Muscle of back (tissue), 13 donors: ENCODE measurements at places on chromosomes 2 and 18.

DNA sequence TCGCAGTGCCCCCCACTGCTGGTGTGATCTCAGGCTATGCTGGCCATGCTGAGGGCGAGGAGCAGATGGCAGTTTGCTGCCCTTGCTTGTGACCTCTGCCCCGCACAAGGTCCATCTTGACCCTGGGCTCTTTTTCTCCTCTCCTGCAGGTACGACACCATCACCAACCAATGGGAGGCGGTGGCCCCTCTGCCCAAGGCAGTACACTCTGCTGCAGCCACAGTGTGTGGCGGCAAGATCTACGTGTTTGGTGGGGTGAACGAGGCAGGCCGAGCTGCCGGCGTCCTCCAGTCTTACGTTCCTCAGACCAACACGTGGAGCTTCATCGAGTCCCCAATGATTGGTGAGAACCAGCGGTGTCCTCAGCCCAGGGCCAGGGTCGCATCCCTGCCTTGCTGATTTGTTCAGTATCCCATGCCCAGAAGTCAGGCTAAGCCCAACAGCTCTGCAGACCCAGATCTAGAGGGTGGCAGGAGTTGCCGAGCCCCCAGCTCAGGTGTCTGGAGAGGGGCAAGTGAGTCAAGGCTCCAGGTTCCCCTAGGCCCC, 223.8 kb downstream of the ATAD2B start:
- no peak for DNase-seq

GRCh38 chr18:22667156-22667555, 249.4 kb upstream of the CTAGE1 start:
- DNase-seq: no peak

DNA sequence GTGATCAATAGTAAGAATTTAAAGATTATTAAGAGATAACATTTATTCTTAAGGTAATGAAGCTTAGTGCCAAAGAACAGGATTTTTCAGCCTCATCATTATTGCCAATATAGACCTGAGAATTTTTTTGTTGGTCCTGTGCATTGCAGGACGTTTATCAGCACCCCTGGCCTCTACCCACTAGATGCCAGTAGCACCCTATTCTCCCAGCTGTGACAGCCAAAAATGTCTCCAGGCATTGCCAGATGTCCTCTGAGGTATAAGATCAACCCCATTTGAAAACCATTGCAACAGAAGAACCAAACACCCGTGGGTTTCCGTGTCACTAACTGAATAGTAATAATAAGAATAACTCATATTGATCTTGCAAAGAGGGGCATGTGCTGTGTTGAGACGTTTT, 700.0 kb upstream of the SOX11 start:
- DNase-seq: no peak

DNA sequence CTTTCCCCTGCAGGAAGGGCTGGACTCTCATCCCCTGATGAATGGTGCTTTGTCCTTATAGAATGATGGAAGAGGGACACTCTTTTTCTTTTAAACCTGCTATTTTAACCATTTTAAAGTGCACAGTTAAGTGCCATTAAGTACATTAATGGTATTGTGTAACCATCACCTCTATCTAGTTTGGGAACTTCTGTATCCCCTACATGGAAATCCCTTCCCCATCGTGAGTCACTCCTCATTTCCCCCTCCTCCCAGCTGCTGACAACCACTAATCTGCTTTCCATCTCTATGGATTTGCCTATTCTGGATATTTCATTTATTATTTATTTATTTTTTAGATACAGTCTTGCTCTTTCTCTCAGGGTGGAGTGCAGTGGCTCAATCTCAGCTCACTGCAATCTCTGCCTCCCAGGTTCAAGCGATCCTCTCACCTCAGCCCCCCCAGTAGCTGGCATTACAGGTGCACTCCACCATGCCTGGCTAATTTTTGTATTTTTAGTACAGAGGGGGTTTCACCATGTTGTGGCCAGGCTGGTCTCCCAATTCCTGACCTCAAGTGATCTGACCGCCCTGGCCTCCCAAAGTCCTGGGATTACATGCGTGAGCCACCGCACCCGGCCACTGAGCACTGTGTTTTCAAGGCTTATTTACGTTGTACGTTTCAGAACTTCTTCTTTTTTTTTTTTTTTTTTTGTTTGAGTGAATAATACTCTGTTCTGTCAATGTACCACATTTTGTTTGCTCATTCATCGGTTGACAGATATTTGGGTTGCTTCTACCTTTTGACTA, 15.8 kb downstream of the DGKD start:
- no peak for DNase-seq

- no peak for DNase-seq
Observed at GRCh38 chr2:3493615-3494007, 25.7 kb downstream of the ADI1 start.

DNA sequence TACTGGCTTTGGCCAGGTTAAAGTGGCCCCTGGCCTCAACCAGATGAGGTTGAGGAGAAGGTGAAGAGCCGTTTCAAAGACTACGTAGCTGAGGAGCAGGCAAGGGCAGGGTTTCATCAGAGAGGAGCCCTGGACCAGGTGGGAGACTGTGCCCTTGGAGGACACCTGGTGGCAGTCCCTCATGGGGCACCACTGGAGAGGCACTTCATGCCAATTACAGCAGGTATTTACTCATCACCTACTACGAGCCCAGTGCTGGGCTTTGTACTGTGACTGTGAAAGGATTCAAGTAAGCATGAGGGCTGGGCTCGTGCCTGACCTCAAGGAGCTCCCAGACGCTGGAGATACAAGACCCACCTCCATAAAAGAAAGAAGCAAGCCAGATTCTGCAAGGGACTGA, 37.6 kb downstream of the SMAD7 start:
- no peak for DNase-seq

GRCh38 chr2:73979686-73980085, 5.0 kb upstream of the TET3 start:
- DNase-seq: no peak

DNA sequence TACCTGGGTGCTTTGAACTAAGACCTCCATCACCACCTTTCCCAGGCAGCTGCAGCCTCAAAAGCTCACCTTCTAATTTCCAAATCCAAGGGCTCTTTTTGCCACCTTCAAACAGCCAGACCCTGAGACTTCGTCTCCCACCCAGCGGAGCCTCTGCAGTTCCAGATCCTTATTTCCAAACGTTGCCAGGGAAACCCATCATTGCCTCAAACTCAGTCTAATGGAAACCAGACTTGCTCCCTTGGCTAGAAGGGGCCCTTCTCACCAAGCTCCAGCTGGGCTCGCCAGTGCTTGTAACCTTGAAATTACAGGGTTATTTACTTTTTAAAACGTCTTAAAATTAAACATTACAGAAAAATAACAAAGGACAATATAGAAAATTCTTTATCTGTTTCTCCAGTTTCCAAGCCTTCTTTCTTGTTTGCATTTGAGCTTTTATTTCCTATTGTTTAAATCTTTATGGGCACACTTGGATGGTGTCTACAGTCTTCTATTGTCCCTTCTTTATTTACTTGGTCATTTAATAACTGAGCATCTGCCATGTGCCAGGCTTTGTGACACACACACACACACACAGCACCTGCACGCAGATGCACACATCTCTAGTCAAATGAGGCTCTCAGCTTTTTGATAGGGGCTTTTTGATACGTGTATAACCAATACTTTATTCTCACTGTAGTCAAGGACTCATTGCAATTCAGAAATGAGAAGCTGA, 36.1 kb downstream of the TRPM8 start:
- no peak for DNase-seq

- DNase-seq: no peak
Observed at GRCh38 chr2:88556026-88556425, 71.2 kb downstream of the EIF2AK3 start.

DNA sequence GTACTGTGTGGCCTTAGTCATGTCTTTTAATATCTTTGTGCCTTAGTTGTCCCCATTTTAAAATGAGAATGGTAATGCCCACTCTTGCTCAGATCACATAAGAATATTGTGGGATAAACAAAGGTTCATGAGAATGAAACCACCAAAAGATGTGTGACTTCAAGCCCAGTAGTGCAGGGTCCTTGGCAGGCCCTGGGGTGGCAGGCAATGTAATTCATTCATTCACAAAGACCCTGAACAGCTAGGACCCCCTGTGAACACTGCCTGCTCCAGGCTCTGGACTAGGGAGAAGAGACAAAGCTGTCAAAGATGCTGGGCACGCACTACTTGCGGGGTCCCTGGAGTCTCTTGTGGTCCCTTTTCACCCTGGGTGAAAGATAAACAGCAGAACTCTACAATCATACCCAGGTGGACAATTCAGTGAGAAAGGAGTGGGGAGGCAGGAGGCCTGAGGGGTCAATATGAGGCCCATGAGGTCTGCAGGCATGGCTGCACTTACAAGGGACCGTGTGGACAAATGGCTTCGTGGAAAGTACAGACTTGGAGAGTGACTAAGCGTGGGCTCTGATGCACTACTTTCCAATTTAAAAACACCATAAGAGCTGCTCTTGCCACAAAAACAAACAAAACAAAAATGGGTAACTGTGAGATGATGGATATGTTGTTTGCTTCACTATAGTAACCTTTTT, 136.1 kb downstream of the SMAD7 start:
- no peak for DNase-seq

DNA sequence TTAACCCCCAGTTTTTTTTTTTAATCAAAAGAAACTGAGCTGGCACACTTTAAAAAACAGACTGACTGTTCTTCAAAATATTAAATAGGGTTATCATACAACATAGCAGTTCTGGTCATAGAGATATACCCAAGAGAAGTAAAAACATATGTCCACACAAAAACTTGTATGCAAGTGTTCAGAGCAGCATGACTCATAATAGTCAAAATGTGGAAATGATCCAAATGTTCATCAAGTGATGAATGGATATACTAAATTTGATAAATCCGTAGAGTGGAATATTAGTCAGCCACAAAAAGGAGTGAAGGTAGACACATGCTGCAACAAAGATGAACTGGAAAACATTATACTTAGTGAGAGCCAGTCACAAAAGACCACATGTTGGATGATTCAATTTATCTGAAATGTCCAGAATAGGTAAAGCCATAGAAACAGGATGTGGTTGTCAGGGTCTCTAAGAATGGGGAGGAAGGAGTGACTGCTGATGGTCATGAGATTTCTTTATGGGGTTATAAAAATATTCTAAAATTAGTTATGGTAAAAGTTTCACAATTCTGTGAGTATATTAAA, 5.1 kb downstream of the SMIM21 start:
- no peak for DNase-seq

- no peak for DNase-seq
Observed at GRCh38 chr2:37464067-37464466, 119.6 kb downstream of the QPCT start.

DNA sequence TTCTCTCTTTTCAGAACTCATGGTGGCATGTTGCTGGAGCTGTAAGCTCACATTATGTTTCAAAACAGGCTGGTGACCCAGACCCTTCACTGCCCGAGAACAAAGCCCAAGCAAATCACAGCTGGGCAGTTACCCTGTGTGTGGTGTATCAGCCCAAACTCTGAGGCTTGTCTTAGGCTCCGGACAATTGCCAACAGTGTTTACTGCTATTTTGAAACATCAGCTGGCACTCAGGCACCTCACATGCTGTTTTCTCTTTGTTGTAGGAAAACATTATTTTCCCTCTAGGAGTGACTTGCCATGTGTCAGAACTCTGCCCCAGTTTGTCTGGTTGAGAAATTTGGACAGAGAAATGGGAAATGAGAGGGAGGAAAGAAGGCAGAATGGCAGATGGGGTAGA, 237.6 kb upstream of the APCDD1 start:
- no peak for DNase-seq
